ENCODE measurements at places on chromosomes 1 and 21.
A peak's percentile ranks its signal among the peaks of the same experiment; 100 is the strongest.

GRCh38 chr1:151502859-151503780 is 8.1 kb upstream of the CGN start:
- DNase-seq: no peak

GRCh38 chr1:29489471-29489870 is 253.1 kb downstream of the PTPRU start:
- no peak for DNase-seq

DNA sequence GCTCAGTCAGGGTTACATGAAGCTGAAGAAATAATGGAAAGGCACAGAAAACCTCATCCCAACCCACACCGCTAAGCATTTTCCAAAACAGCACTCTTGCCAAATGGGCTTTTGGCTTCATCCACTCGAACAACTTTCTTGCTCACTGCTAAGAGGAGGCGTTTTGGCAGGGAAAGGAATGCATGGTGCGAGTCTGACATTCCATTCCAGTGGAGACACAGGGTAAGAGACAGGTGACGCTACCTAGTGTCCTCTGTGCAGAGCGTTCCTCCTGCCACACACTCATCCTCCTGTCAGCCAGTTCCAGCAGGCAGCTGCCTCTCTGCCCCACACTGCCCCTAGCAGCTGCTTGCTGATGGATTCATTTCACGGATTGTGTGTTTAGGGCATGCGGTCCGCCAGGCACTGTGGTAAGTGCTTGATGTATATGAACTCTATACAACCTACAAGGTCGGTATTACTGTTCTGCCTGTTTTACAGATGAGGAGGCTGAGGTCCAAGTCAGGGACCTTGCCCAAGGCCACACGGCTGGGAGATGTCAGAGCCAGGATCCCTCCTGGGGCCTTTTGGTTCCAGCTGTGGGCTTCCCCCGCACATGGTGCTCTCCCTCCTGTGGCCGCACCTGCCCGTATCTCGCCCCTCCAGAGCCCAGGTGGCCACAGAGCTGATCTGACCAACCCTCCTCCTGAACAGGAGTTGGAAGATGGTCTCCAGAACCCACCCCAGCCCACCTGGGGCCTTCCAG is 25.7 kb upstream of the BACE2 start:
- DNase-seq: peak; percentile 4

- DNase-seq: no peak
Measured at GRCh38 chr21:44063151-44063912, 43.9 kb upstream of the PWP2 start.

- DNase-seq: no peak
Measured at GRCh38 chr1:75742047-75742625, 17.6 kb downstream of the ACADM start.
